ENCODE measurements at places on chromosomes 4 and X. TPM values are rescaled to one million over a fixed set of nuclear protein-coding genes. Genes with fewer than 3 reads are reported as not detected.

Gene C4orf51
- total RNA-seq: not detected

Gene ZNF718
- total RNA-seq: 6.9 TPM

Gene TASL
- not detected for total RNA-seq

Gene F8A2
- not detected for total RNA-seq

Gene MAGED4
- 7.0 TPM for total RNA-seq

Gene RPS6KA6
- total RNA-seq: 1.1 TPM

Gene ADRA2C
- total RNA-seq: 0.29 TPM

Gene XKRX
- total RNA-seq: under 0.01 TPM

Gene PHEX
- 0.98 TPM for total RNA-seq

Gene SAGE1
- not detected for total RNA-seq

Gene PPBP
- total RNA-seq: not detected

Gene GPRIN3
- total RNA-seq: 10.2 TPM

Gene NUDT10
- total RNA-seq: 0.38 TPM

Gene ARHGAP6
- 1.3 TPM for total RNA-seq

Gene CXCL3
- 0.33 TPM for total RNA-seq

Gene SOX3
- total RNA-seq: not detected

Gene AVPR2
- total RNA-seq: not detected

Gene GALNTL6
- not detected for total RNA-seq

Measured in vein endothelial cell (primary cell).